ENCODE measurements at places on chromosomes 12 and 14. TPM values are rescaled to one million over a fixed set of nuclear protein-coding genes. Genes with fewer than 3 reads are reported as not detected.

DNA sequence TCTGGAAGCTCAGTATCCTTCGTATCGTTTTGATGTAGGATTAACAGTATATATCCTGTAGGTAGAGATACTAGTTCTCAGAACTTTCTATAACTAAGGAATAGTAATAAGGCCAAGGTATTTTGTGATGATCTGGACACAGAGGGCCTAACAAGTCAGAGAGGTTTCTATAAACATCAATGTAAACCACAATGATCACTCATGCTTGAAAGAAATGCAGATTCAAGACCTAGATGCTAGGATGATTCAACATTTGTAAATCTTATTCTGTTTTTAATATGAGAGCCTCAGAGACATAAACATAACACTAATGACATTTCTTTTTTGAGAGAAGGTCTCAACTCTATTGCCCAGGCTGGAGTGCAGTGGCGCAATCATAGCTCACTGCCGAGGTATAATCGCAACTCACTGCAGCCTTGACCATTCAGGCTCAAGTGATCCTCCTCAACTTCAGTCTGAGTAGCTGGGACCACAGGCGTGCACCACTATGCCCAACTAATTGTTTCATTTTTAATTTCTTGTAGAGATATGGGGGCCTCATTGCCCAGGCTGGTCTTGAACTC lies 16.2 kb downstream of the SUPT16H start:
- no peaks in the 10 kb centered on the region for H3K36me3 ChIP-seq
- no peak for DNase-seq
- H3K27me3 ChIP-seq: peaks cover 2% of the 10 kb centered on the region
- no peak overlapping the region for H3K4me3 ChIP-seq
- H3K4me1 ChIP-seq: no peaks in the 10 kb centered on the region
- no peak overlapping the region for H3K27ac ChIP-seq

DNA sequence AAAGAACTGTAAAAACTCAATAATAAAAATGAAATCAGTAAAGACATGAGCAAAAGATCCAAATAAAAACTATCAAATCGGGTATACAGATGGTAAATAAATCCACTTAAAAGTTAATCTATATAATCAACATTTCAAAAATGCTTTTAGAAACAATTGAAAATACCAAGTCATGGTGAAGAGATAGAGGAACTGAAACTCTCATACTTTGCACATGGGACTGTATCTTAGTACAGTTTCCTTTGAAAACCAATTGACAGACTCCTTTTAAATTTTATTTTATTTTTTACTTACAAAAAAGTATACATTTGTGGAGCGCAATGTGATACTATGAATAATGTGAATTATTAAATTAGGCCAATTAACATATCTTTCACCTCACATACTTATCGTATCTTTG lies 98.6 kb upstream of the FAR2 start:
- DNase-seq: no peak
- peaks cover 6% of the 10 kb centered on the region for H3K27me3 ChIP-seq
- no peak overlapping the region for H3K27ac ChIP-seq

GRCh38 chr12:10700581-10700980 lies 22.5 kb downstream of the YBX3 start:
- H3K36me3 ChIP-seq: no peaks in the 10 kb centered on the region
- H3K27ac ChIP-seq: no peak overlapping the region

- H3K27me3 ChIP-seq: no peaks in the 10 kb centered on the region
- H3K4me3 ChIP-seq: no peak overlapping the region
- no peaks in the 10 kb centered on the region for H3K36me3 ChIP-seq
- peaks cover 4% of the 10 kb centered on the region for H3K4me1 ChIP-seq
- no peak overlapping the region for H3K27ac ChIP-seq
These were observed 7.7 kb downstream of the SETD3 start for GRCh38 chr14:99472937-99473336.

DNA sequence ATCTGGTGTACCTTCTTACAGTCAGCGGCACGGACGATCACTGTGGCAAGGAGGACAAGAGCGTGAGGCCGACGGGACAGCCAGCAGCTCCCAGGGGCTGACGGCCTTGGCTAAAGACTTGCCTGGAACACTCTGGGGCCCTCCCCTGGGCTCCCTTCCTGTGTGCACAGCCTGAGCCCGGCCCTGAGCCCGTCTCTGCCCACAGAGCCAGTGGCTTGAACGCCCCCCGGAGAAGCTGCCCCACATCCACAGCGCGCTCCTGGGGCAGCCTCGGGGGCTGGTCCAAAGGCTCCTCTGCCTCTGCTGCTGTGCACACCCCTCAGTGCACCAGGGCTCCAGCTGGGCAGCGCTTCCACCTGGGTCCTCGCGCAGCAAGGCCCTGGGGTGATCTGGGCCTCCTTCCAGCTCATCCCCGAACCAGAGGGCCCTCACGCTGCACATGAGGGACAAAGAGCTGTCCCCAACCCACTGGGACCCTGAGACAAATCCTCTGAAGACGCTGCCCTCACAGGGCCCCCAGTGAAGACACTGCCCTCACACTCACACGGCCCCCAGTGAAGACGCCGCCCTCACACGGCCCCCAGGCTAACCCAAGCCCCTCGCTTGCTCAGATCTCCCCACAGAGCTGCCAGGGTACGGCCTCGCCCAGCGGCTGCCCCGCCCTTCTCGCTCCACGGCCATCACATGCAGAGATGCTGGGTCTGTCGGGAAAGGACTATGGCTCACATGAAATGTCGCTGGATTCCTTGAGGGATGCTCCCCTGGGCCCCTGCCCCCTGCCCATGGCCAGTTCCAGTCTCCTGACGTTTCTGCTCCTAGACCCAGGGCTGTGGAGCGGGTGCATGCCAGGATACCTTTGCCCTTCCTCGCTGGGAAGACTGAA lies 22.2 kb downstream of the AMN start:
- H3K27ac ChIP-seq: no peak overlapping the region
- H3K4me1 ChIP-seq: peaks cover 12% of the 10 kb centered on the region
- no peak for DNase-seq
- peaks cover 10% of the 10 kb centered on the region for H3K36me3 ChIP-seq
- H3K4me3 ChIP-seq: no peak overlapping the region

DNA sequence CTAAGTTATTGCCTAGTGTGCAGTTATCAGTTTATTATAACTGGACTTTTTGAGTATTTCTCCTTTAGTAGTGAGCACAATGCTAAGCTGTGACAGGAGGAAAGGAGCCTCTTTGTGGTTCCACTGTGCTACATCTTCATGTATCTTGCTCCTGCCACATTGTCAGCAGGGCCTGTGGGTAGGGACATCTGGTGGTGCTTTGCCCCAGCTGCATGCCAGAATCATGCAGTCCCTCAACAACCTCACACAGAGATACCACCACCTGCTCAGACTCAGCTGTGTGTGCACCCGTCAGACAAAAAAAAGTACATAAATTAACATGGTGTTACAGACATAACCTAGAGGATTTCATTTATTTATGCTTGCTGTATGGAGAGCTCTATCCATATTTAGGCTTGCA lies 51.1 kb downstream of the MIS18BP1 start:
- H3K27ac ChIP-seq: peak overlapping the region; percentile 46
- DNase-seq: peak; percentile 52
- H3K27me3 ChIP-seq: no peaks in the 10 kb centered on the region
- peaks cover 2% of the 10 kb centered on the region for H3K4me1 ChIP-seq
- H3K36me3 ChIP-seq: no peaks in the 10 kb centered on the region

- peaks cover 3% of the 10 kb centered on the region for H3K4me1 ChIP-seq
- no peak overlapping the region for H3K27ac ChIP-seq
- no peaks in the 10 kb centered on the region for H3K27me3 ChIP-seq
- DNase-seq: no peak
These were observed 8.6 kb downstream of the TCP11L2 start for GRCh38 chr12:106311139-106311538.

- H3K4me3 ChIP-seq: peak overlapping the region; percentile 51
- peaks cover 20% of the 10 kb centered on the region for H3K4me1 ChIP-seq
- peak; percentile 64 for DNase-seq
- H3K36me3 ChIP-seq: peaks cover 12% of the 10 kb centered on the region
- peak overlapping the region; percentile 72 for H3K27ac ChIP-seq
These were observed 1.9 kb upstream of the DHRS4 start for GRCh38 chr14:23951590-23952201.

DNA sequence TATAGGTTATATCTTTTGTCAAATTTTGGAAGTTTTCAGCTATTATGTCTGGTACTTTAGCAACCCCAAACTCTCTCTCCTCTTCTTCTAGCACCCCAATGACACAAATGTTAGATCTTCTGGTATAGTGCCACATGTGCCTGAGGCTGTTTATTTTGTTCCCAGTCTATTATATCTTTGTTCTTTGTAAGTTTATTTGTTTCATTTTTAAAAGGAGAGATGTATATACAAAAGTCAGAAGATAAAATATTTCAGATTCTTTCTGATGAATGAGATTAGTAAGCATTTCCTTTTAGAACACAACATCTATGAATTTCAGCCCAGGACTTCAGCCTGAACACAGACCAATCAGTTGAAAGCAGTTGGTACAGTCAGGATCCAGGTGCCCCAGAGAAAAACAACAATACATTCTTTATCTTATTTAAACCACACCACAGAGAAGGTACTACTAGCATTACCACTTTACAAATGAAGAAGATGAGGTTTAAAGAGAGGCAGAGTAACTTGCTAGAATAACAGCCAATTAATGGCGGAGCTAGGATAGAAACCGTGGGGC lies 114.1 kb upstream of the BTG1 start:
- no peak overlapping the region for H3K27ac ChIP-seq
- H3K4me3 ChIP-seq: no peak overlapping the region
- H3K4me1 ChIP-seq: peaks cover 9% of the 10 kb centered on the region
- no peaks in the 10 kb centered on the region for H3K27me3 ChIP-seq
- no peaks in the 10 kb centered on the region for H3K36me3 ChIP-seq
- DNase-seq: no peak

- peaks cover 7% of the 10 kb centered on the region for H3K4me1 ChIP-seq
- H3K27ac ChIP-seq: no peak overlapping the region
- no peak for DNase-seq
These were observed 862.2 kb downstream of the RPS29 start for GRCh38 chr14:48723841-48724495.

DNA sequence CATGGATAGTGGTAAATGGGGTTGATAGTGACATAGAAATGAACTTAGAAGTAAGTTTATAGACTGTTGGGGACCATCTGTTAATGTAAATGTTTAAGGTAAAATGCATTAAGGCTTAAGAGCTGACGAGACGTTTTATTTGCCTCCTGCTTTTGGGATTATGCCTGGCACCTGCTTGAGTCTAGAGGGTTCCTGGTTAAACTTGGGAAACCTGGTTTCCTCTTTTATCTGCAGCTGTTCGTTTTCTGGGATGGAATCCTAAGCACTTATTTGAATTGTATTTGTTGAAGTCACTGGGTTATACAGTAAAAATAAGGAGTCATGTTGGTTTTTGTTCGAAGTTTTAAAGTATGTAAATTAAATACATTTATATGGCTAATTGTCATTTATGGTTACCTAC lies 914.7 kb downstream of the NRXN3 start:
- H3K27ac ChIP-seq: no peak overlapping the region
- H3K27me3 ChIP-seq: no peaks in the 10 kb centered on the region
- no peaks in the 10 kb centered on the region for H3K36me3 ChIP-seq
- H3K4me1 ChIP-seq: no peaks in the 10 kb centered on the region
- no peak overlapping the region for H3K4me3 ChIP-seq

- no peak overlapping the region for H3K27ac ChIP-seq
- DNase-seq: no peak
These were observed 29.7 kb downstream of the RALGAPA1 start for GRCh38 chr14:35779368-35779767.

- H3K36me3 ChIP-seq: no peaks in the 10 kb centered on the region
- no peak for DNase-seq
- H3K27me3 ChIP-seq: peaks cover 6% of the 10 kb centered on the region
- no peak overlapping the region for H3K27ac ChIP-seq
- H3K4me1 ChIP-seq: no peaks in the 10 kb centered on the region
- no peak overlapping the region for H3K4me3 ChIP-seq
These were observed 1.8 kb downstream of the MSRB3 start for GRCh38 chr12:65280306-65280705.

- no peak overlapping the region for H3K4me3 ChIP-seq
- DNase-seq: no peak
- H3K27ac ChIP-seq: no peak overlapping the region
- H3K36me3 ChIP-seq: no peaks in the 10 kb centered on the region
These were observed 59.6 kb downstream of the FBXO33 start for GRCh38 chr14:39372656-39373055.

GRCh38 chr12:63967358-63968145 lies 123.1 kb downstream of the SRGAP1 start:
- H3K36me3 ChIP-seq: no peaks in the 10 kb centered on the region
- no peak for DNase-seq
- no peak overlapping the region for H3K4me3 ChIP-seq
- H3K27me3 ChIP-seq: peaks cover 2% of the 10 kb centered on the region
- peaks cover 7% of the 10 kb centered on the region for H3K4me1 ChIP-seq

GRCh38 chr12:19647806-19648556 lies 208.7 kb downstream of the AEBP2 start:
- peak overlapping the region; percentile 41 for H3K27ac ChIP-seq
- H3K4me1 ChIP-seq: peaks cover 4% of the 10 kb centered on the region
- no peaks in the 10 kb centered on the region for H3K27me3 ChIP-seq
- H3K36me3 ChIP-seq: peaks cover 16% of the 10 kb centered on the region
- no peak overlapping the region for H3K4me3 ChIP-seq
- no peak for DNase-seq

DNA sequence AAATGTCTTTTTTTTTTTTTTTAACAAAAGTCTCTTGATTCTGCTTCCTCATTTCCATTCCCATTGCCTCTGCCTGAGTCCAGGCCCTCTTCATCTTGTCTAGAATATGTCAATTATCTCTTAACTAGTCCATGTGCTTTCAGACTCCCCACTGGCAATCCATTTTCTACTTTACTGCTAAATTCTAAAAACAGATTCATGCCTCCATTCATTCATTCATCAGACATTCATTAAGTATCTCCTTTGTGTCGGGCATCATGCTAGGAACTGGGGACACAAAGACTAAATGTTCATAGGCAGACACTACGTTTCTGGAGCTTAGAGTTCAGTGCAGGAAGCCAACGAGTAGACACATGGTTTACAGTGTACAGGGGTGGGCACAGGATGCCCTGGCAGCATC lies 9.6 kb upstream of the NEDD1 start:
- DNase-seq: no peak
- no peaks in the 10 kb centered on the region for H3K27me3 ChIP-seq
- H3K27ac ChIP-seq: no peak overlapping the region
- H3K4me3 ChIP-seq: no peak overlapping the region

GRCh38 chr12:23803540-23803939 lies 145.9 kb downstream of the SOX5 start:
- H3K27me3 ChIP-seq: peaks cover 1% of the 10 kb centered on the region
- H3K36me3 ChIP-seq: no peaks in the 10 kb centered on the region
- no peak overlapping the region for H3K4me3 ChIP-seq
- no peak for DNase-seq

DNA sequence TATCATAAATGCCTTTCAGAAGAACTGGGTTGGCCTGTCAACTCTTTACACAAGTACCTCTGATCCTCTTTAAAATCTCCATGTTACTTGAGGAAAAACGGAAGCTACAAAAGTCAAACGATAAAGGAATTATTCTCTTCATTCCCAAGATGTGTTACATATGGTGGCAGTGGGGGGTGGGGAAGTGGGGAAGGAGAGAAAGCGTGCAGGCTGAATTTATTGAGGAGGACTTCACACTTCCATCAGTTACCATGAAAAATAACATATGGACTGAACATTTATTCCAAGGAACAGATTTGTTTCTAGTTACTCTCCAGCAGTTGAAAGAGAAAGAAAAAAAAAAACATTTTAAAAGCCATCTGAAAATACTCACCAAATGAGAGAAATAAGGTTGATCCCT lies 474.4 kb upstream of the DCN start:
- no peaks in the 10 kb centered on the region for H3K27me3 ChIP-seq
- H3K4me3 ChIP-seq: no peak overlapping the region
- no peaks in the 10 kb centered on the region for H3K36me3 ChIP-seq
- H3K27ac ChIP-seq: no peak overlapping the region
- no peak for DNase-seq

GRCh38 chr14:96979611-96980074 lies 182.5 kb downstream of the VRK1 start:
- H3K27me3 ChIP-seq: peaks cover 2% of the 10 kb centered on the region
- H3K4me1 ChIP-seq: no peaks in the 10 kb centered on the region
- H3K36me3 ChIP-seq: peaks cover 22% of the 10 kb centered on the region
- no peak overlapping the region for H3K27ac ChIP-seq

The GLIPR1 gene
- 0.25 TPM for total RNA-seq

The NDUFA9 gene
- 130 TPM for total RNA-seq

The CLEC9A gene
- total RNA-seq: not detected

Data from glutamatergic neuron (in vitro differentiated cells).